ENCODE measurements at places on chromosomes 5 and 9.
A peak's percentile ranks its signal among the peaks of the same experiment; 100 is the strongest.

- DNase-seq, result no peak
Measured at GRCh38 chr5:138724470-138725146, 28.6 kb upstream of the CTNNA1 start.

- no peak for DNase-seq
Measured at GRCh38 chr5:62496876-62497275, 81.7 kb upstream of the LRRC70 start.

GRCh38 chr5:6737043-6737941 lies 24.1 kb downstream of the TENT4A start:
- no peak for DNase-seq

DNA sequence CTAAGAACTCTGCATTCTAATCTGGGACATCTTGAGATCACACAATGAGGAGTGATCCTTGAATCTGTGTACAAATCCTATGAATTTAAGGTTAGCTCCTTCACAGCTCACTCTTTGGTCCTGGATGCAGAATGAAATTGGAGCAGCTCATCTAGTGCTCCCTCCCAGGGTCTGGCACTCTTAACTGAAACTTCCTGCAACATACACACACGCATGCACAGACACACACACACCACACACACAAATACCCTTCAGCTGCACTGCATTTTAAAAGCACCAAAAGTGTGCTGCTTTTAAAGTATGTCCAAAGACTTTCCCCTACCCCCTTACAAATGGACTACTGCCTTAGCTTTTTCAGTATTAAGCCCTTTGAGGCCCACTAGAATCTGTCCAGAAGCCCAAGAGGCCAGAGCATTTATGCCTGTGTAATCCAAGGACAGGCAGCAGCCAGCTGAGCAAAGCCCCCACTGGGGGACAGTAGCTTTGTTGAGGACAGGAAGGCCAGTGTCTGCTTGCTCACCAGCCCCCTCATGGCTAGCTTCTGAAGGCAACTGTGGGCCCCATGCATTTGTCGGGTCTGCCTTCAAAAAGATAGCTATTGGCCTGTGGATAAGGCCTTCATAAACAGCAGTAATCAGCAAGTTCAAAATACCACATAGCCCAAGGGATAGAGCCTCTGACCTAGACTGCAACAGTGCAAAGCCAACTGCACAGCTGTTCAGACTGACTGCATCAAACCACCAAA lies 43.6 kb downstream of the CDO1 start:
- DNase-seq, result no peak

GRCh38 chr5:71834601-71835000 lies 115.5 kb downstream of the CARTPT start:
- DNase-seq, result no peak

DNA sequence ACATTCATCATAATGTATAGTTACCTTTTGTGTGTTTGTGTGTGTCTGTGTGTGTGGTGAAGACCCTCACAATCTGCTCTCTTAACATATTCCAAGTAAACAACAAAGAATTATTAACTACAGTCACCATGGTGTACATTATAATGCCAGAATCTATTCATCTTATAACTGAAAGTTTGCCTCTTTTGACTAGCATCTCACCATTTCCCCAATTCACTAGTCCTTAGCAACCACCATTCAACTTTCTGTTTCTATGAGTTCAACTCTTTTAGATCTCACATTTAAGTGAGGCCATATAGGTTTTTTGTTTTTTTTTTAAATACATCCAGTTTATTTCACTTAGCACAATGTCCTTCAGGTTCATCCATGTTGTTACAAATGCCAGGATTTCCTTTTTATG lies 83.6 kb downstream of the SMC2 start:
- no peak for DNase-seq

- no peak for DNase-seq
Measured at GRCh38 chr9:36718612-36719011, 145.9 kb downstream of the MELK start.

DNA sequence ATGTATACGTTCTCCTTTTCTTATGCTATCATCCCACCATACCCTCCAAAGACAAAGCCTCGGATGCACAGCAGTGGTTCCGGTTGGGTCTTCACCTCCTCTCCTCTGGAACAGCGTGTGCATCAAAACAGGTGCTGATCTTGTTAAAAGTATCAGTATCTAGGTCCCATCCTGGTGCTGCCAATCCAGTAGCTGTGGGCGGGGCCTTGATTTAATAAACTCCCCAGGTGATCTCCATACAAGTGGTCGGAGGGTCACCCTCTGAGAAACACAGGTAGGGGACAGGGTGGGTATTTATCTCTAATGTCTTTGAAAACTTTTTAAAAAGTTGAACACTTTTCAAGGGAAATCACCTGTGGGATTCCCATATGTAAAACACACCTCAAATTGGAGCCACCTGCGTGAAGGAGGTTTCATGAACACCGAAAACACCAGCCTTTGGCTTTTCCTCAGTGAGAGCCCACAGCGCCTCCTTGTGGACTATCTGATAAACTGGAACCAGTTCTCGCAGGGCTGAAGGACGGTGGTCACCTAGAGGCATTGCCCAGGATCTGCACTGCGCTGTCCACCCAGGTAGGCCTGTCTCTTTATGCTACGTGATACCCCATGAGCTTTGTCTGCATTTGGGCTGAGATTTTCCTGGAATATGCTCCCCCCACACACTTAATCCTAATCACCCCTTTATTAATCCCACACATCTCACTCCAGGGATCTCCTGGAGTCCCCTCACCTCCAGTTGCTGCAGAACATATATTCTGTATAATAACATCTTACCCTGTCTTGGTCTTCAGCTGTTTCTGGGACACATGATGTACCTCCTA lies 80.5 kb upstream of the EPB41L4B start:
- DNase-seq, result no peak

GRCh38 chr9:8890695-8891094 lies 1091.1 kb upstream of the DMAC1 start:
- DNase-seq, result no peak

GRCh38 chr9:135480071-135480939 lies 723 bp downstream of the PPP1R26 start:
- no peak for DNase-seq

DNA sequence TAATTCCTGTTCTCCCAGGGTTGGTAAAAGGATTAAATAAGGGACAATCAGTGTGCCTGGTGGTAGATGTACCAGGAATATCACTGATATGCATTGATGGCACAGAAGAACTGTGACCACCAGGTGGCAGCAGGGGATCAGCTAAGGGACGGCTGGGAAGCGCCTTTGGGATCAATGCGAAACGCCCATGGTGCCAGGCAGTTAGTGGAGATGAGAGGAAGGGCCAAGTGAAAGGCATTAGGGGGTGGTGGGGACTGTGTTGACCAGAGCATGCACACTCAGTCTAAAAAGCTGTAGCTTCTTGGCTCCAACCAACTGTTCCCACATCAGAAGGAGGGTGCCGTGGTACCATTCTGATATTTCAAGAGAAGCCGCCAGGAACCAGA lies 55.6 kb downstream of the ARHGEF37 start:
- DNase-seq, result no peak

GRCh38 chr5:155926766-155927165 lies 400.2 kb upstream of the SGCD start:
- no peak for DNase-seq

- no peak for DNase-seq
Measured at GRCh38 chr5:10778179-10778910, 17.3 kb upstream of the DAP start.

GRCh38 chr5:143156572-143156971 lies 246.9 kb downstream of the NR3C1 start:
- no peak for DNase-seq

DNA sequence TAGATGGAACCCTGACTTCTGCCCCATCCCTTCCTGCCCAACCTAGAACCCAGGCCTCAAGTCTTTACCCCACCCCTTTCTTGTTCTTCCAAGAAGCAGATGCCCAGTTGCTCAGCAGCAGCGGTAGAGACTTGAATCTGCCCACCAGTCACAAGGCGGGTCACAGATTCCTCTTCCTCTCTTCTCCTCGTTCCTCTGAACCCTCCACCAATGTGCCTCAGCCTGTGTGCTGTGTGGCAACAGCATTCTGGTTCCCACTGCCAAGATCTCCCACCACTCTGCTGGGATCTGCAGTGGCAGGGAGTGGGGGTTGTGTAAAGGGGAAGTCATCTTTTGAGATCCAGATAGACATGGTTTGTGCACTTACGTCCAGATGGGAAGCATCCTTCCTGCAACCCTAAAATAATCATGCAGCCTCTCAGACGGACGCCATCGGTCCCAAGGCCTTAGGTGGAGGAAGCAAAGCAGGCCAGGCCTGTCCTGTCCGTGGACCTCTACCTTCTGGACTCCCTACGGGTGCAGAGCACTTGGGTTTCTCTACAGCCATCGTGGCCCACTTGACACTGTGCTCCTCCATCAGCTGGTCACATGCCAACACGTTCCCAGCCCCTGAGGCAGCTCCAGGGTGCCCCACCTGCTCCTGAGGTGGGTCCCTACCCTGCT lies 7.7 kb upstream of the RPL26L1 start:
- no peak for DNase-seq

- DNase-seq, result peak; percentile 61
Measured at GRCh38 chr5:16886366-16886736, 49.7 kb downstream of the MYO10 start.

DNA sequence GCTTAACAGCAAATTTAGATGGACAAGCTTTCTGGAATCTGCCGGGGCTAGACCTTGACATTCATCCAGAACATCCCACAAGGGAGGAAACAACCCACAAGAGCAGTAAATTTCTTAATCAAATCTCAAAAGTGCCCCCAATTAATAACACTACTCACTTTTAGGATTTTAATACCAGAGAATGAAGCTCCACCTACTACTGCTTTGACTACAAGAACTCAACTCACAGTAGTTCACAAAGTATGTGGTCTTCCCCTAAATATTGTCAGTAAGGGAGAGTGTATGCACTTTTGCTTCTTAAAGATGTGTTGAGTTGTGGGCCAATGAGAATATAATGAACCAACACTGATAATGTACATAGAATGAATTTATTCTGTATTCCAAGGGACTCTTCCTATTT lies 94.7 kb downstream of the EBF1 start:
- DNase-seq, result no peak

- no peak for DNase-seq
Measured at GRCh38 chr9:129225815-129226214, 47.8 kb upstream of the IER5L start.

GRCh38 chr9:135517407-135517822 lies 3.8 kb upstream of the LCN1 start:
- DNase-seq, result no peak

GRCh38 chr9:114937516-114937915 lies 7.1 kb upstream of the TNFSF8 start:
- no peak for DNase-seq

DNA sequence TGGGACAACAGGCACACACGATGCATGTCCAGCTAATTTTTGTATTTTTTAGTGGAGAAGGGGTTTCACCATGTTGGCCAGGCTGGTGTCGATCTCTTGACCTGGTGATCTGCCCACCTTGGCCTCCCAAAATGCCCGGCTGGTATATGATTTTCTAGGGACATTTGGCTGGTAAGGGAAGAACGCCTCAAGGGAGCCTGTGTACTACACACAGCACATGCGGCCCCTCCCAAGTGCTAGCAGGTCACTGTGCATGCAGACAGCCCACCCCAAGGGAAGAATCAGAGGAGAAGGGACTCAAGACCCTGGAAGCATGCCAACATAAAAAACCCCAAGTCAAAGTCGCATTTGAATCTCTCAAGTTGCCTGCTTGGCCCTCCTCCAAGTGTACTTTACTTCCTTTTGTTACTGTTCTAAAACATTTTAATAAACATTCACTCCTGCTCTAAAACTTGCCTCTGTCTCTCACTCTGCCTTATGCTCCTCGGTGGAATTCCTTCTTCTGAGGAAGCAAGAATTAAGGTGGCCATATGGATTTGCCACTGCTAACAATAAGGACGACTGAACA lies 24.3 kb upstream of the OTULINL start:
- DNase-seq, result no peak

Measured in brain pericyte (primary cell).